ENCODE measurements at places on chromosomes 16 and 17. TPM values are rescaled to one million over a fixed set of nuclear protein-coding genes. Genes with fewer than 3 reads are reported as not detected.

The GP1BA gene
- total RNA-seq = not detected

The CCNF gene
- 54.5 TPM for total RNA-seq

The INCA1 gene
- not detected for total RNA-seq

The SDR42E1 gene
- total RNA-seq = 33.0 TPM

Data from Calu3 (cell line).